ENCODE measurements at places on chromosomes 4 and X.
A peak's percentile ranks its signal among the peaks of the same experiment; 100 is the strongest.

- peak; percentile 56 for DNase-seq
Measured at GRCh38 chr4:152485726-152486276, 50.1 kb downstream of the FBXW7 start.

DNA sequence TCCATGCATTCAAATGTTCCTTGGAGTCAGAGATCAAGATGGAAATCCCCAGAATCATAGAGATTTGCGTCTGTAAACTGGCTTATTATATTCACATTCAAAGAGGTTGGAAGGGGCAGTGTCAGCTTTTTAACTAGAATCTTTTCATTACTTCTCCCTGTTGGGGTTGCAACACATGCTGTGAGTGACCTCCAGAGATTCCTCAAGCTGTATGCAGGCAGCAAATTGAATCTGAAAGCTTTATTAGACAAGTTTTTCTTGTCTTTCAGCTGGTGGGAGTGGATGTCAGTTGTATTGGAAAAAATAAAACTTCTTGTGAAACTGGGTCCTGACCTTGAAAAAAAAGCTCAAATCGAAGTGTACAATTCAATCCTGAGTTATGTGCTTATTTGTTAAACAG, 736.5 kb upstream of the FTHL17 start:
- no peak for DNase-seq

- DNase-seq = no peak
Measured at GRCh38 chrX:13266641-13267345, 53.1 kb downstream of the ATXN3L start.

- DNase-seq = no peak
Measured at GRCh38 chr4:3702561-3703221, 63.5 kb upstream of the ADRA2C start.

- no peak for DNase-seq
Measured at GRCh38 chr4:18052158-18052557, 30.6 kb upstream of the LCORL start.

DNA sequence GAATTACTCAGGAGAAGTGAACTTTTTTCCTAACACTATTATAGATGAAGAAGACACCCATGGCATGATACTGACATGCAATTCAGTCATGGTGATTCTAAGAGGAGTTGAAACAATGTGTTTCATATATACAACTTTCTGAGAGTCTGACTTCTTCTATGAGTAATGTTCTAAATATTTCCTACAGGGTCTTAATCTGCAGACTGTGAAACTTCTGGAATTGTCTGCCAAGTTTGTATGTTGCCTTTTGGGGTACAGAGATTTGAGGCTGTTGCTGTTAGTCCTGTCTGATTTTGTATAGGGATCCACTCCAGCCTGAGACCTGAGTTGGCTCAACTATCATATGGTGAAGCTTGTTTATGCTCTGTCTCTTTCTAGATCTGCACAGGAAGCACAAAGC, 160.6 kb upstream of the GATB start:
- DNase-seq = no peak

GRCh38 chr4:153497988-153498967, 32.1 kb downstream of the TMEM131L start:
- peak; percentile 53 for DNase-seq

GRCh38 chr4:1354983-1355275, 7.9 kb downstream of the UVSSA start:
- DNase-seq = no peak

Measured in AG04449 (cell line).